ENCODE measurements at places on chromosomes 7 and 10. TPM values are rescaled to one million over a fixed set of nuclear protein-coding genes. Genes with fewer than 3 reads are reported as not detected.

The C10orf67 gene
- polyA plus RNA-seq, result 0.07 TPM

The CTBP2 gene
- polyA plus RNA-seq, result 76.0 TPM

The CYP3A7 gene
- not detected for polyA plus RNA-seq

The CALML3 gene
- polyA plus RNA-seq, result 20.2 TPM

The ANKIB1 gene
- polyA plus RNA-seq, result 37.0 TPM

The FGF8 gene
- polyA plus RNA-seq, result not detected

The COL1A2 gene
- 0.16 TPM for polyA plus RNA-seq

The SH2D4B gene
- polyA plus RNA-seq, result 0.03 TPM

The SMO gene
- 6.2 TPM for polyA plus RNA-seq

The GPR22 gene
- polyA plus RNA-seq, result not detected

DNA sequence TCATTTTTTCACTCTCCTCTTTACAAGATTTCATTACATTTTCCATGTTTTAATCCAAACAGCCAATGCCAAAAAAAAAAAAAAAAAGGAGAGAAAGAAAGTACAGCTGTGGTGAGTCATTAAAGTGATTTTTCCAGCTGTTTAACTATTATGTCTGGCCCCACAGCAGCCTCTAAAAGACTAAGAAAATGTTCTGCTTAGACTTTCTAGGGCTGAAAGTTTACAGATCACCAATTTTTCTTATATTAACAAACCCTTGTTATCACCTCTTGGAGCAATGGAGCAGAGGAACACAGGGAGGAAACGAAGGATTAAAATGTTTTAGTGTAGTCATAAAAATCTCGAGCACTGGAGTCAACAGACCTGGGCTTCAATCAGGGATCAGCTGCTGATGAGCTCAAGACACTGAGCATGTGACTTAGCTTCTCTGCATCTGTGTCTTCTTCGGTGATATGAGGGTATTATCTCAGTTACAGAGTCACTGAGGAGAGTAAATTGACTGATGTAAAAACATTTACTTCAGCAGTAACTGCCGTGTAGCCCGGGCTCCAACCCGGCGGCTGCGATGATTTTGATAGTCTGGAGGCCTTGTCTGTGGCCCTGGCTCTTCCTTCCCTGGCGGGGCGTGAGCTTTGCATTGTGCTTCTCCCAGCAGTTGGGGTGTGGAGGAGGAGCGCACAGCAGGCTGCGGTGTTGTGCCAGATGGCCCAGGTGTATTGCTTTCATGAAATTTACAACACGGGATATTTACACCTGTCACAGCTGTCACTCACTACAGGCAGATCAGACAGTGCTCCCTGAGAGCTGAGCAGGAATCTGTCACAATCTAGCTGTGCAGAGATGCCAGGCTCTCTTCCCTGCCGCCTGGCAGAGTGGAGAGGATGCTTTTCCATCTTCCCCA lies 298.3 kb upstream of the FZD8 start:
- H3K4me3 ChIP-seq, result no peak overlapping the region
- H3K27me3 ChIP-seq, result no peaks in the 10 kb centered on the region
- H3K4me1 ChIP-seq, result no peaks in the 10 kb centered on the region
- DNase-seq, result no peak

DNA sequence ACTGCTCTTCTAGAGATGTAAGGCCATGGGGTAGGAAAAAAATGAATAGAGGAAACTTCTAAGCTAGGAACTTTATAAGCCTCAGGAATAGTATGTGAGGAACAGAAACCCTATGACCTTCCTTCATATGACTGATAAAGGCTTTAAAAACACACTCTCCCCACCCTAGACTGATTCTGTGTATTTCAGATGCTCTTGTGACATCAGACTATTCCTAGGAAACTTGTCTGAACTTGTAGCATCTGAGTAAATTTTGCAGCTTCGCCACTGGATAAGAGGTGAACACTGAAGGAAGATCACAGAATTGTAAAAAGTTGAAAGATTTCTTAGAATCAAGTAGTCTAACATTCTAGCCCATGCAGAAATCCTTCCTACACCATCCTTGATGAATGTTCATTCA lies 31.0 kb upstream of the CBLL1 start:
- peaks cover 5% of the 10 kb centered on the region for H3K4me1 ChIP-seq
- H3K36me3 ChIP-seq, result no peaks in the 10 kb centered on the region
- H3K27ac ChIP-seq, result no peak overlapping the region

DNA sequence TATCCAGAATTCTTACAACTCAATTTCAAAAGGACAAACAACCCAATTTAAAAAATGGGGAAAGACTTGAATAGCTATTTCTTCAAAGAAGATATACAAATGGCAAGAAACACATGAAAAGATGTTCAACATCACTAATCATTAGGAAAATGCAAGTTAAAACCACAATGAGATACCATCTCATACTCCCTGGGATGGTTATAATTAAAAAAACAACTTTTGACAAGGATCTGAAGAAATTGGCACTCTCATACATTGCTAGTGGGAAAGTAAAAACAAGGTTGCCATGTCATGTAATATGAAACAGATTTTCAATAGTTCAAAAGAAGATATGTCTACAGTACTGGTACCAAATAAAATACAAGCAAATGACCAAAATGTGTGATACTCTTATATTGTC lies 9.0 kb downstream of the OAT start:
- no peak overlapping the region for H3K4me3 ChIP-seq
- no peaks in the 10 kb centered on the region for H3K27me3 ChIP-seq
- H3K27ac ChIP-seq, result no peak overlapping the region
- peaks cover 14% of the 10 kb centered on the region for H3K4me1 ChIP-seq
- DNase-seq, result no peak
- peaks cover 37% of the 10 kb centered on the region for H3K36me3 ChIP-seq

DNA sequence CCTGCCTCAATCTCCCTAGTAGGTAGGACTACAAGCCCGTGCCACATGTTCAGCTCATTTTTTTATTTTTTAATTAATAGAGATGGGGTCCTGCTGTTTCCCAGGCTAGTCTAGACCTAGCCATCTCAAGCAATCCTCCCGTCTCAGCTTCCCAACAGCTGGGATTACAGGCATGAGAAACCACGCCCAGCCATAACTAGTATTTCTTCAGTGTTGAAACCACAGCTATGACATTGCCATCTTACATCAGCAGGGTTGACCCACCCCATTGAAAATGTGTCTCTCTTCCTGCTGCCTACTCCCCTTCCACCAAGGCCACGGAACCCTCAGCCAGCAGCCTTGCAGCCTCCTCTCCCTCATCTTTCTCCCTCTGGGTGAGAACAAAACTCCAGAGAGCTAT lies 62.1 kb upstream of the ZNF746 start:
- peak overlapping the region; percentile 84 for H3K27ac ChIP-seq
- H3K27me3 ChIP-seq, result no peaks in the 10 kb centered on the region
- H3K4me1 ChIP-seq, result peaks cover 51% of the 10 kb centered on the region

DNA sequence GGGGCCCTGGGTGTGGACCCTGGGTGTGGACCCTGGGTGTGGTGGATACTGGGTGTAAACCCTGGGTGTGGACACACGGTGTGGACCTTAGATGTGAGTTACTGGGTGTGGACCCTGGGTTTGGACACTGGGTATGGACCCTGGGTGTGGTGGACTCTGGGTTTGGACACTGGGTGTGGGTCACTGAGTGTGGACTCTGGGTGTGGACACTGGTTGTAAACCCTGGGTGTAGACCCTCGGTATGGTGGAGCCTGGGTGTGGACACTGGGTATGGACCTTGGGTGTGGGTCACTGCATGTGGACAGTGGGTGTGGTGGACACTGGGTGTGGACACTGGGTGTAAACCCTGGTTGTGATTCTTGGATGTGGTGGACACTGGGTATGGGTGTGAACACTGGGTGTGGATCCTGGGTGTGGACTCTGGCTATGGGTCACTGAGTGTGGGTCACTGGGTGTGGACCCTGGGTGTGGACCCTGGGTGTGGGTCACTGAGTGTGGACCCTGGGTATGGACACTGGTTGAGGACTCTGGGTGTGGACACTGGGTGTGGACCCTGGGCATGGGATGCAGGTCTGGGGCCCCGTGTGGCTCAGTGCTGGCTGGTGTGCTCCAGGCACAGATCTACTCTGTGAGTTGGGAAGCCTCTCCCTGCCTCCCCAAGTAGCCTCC lies 356.2 kb downstream of the GLRX3 start:
- H3K4me1 ChIP-seq, result no peaks in the 10 kb centered on the region
- no peak overlapping the region for H3K27ac ChIP-seq
- no peaks in the 10 kb centered on the region for H3K36me3 ChIP-seq
- DNase-seq, result no peak

- peaks cover 10% of the 10 kb centered on the region for H3K4me1 ChIP-seq
- peaks cover 6% of the 10 kb centered on the region for H3K36me3 ChIP-seq
- H3K4me3 ChIP-seq, result no peak overlapping the region
- no peak for DNase-seq
- no peak overlapping the region for H3K27ac ChIP-seq
- no peaks in the 10 kb centered on the region for H3K27me3 ChIP-seq
These were observed 8.0 kb upstream of the TNRC18 start for GRCh38 chr7:5431560-5432015.

DNA sequence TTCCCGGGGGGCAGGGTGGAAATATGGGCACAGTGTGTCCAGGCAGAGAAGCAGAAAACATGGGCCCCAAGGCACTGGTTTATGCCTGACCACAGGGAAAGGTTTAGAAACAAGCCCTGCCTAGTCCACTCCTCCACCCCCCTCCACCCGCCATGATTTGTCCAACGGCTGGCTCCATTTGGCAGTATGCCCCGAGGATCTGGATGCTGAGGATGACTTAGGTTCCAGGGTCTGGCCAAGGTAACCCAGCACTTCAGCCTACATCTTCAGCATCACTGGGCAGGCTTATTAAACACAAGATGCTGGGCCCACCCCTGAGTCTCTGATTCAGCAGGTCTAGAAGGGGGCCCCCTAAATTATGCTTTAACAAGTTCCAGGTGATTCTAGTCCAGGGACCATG lies 121.9 kb downstream of the RALA start:
- DNase-seq, result no peak
- H3K4me1 ChIP-seq, result peaks cover 24% of the 10 kb centered on the region
- no peak overlapping the region for H3K4me3 ChIP-seq

DNA sequence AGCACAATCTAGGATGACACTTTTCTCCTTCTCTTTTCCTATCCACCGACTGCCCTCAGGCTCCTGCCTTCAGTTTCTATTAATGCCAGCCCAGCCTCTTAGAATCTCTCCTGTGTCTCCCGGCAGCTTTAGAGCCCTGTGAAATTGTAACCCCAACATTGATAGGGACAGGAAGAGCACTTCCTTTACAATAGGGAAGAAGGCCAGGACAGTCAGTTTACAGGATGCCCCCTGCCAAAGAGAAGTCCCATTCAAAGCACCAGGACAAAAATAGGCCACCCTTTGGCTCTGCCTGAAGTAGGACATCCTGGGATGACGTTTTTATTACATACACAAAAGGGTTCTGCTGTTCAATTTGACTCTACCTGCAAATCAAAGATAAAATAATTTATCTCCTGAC lies 64.7 kb upstream of the ANK3 start:
- no peak overlapping the region for H3K27ac ChIP-seq
- H3K4me3 ChIP-seq, result no peak overlapping the region
- no peak for DNase-seq
- H3K4me1 ChIP-seq, result no peaks in the 10 kb centered on the region
- no peaks in the 10 kb centered on the region for H3K27me3 ChIP-seq
- no peaks in the 10 kb centered on the region for H3K36me3 ChIP-seq

DNA sequence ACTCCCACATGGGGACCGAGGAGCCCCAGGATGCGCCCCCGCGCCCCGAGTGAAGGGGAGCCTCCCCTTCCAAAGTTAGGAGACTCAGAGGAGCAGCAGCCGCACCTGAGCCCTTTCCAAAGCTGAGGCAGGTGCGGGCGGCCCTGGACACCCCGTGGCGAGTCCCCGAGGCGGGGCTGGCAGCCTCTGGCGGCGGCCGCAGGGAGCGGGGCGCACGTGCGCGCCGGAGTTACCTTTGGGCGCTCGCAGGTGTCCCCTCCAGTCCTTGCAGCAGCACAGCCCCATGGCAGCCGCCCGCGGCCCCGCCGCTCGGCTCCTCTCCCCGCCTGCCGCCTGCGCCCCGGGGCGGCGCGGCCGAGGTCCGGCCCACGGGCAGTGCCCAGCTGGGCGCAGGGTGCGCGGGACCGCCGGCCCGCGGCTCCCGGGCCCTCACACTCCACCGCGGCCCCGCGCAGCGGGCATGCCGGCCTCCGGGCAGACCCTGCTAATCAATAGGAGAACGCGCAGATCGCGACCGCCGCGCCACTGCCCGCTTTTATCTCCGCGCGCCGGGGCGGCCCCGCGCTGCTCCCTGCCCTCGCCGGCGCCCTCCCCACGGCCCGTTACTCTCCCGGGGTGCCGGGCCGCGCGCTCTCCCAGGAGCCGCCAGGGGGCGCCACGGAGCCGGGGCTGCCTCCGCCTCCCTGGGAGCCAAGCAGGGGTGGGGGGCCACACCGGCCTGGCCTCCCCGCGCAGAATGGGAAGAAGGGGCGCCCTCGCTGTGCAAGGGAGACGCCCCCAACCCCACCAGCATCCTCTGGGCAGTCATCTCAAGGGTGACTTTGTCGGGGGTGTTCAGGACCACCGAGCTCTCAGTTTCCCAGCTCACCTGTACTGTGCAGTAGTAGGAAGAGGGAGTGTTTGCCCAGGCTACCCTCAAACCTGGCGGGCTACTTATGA lies 80.8 kb downstream of the ARHGAP22 start:
- DNase-seq, result no peak

DNA sequence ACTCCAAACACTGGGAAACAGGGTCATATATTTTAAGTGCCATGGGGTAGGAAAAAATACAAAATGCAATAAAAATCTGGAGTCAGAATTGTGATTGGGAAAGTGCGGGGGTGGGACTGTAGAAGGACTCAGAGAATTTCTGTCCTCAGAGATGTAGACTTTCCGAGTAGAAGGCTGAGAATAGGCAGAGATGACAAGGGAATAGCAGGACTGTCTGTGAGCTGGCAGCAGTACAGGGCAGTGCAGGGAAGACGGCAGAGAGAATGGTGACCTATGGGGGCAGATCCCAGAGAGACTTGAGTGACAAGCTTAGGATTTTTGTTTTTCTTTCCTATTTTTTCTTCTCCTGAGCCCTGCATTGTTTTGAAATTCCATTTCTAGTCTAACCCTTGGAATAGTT lies 127.6 kb downstream of the SLC16A9 start:
- H3K4me3 ChIP-seq, result no peak overlapping the region
- no peaks in the 10 kb centered on the region for H3K36me3 ChIP-seq
- H3K4me1 ChIP-seq, result peaks cover 5% of the 10 kb centered on the region
- DNase-seq, result no peak
- H3K27me3 ChIP-seq, result no peaks in the 10 kb centered on the region

- H3K27me3 ChIP-seq, result no peaks in the 10 kb centered on the region
- no peak for DNase-seq
- no peaks in the 10 kb centered on the region for H3K36me3 ChIP-seq
- no peak overlapping the region for H3K4me3 ChIP-seq
- peaks cover 36% of the 10 kb centered on the region for H3K4me1 ChIP-seq
These were observed 5.7 kb upstream of the ZYX start for GRCh38 chr7:143375298-143376034.

DNA sequence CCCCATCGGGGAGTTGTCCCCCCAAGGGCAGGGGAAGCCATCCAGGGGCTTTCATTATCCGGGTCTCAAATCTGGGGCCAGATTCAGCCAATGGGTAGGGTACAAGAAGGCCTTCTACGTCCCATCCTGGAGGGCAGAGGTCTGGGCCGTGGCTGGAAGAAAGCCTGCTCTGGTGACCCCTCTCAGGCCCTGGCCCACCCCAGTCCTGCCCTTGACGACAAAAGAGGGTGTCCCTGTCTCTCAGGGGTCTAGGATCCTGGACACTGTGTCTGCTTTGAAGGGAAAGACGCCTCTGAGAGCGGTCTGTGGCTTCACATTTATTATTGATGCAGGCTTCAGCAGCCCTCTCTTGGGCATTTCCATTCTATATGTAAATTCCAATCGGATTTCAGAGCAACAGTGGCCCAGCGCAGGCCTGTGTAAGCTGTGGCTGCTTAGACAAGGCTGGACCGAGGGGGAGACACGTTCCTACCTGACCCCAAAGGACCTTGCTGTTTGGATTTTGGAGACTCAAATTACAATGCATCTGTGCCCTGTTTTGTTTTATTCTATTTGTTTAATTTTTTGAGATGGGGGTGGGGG lies 83.2 kb upstream of the BAIAP2L1 start:
- no peak overlapping the region for H3K4me3 ChIP-seq
- H3K36me3 ChIP-seq, result no peaks in the 10 kb centered on the region
- no peak for DNase-seq
- no peaks in the 10 kb centered on the region for H3K4me1 ChIP-seq
- no peak overlapping the region for H3K27ac ChIP-seq

Measured in keratinocyte (primary cell).